ENCODE measurements at places on chromosomes 2 and 18. TPM values are rescaled to one million over a fixed set of nuclear protein-coding genes. Genes with fewer than 3 reads are reported as not detected.
A peak's percentile ranks its signal among the peaks of the same experiment; 100 is the strongest.

GRCh38 chr2:221529943-221530652 lies 42.0 kb downstream of the EPHA4 start:
- peak; percentile 73 for DNase-seq

DNA sequence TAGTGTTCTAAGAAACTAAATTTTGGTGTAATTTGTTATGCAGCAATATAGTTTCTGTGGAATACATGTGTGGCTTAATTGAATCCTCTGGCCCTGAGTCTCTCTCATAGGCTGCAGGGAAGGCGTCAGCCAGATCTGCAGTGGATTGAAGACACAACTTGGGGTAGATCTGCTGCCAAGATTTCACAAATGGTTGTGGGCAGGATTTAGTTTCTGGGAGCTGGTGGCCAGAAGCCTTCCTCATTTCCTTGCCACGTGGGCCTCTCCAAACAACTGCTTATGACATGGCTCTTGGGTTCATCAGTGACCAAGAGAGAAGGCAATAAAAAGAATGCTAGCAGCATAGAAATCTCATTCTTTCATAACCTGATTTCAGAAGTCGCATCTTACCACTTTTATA lies 28.2 kb downstream of the CCDC102B start:
- DNase-seq, result no peak

IL36A gene
- not detected for total RNA-seq

GRCh38 chr2:225309516-225309915 lies 90.0 kb upstream of the NYAP2 start:
- no peak for DNase-seq

CROCC2 gene
- total RNA-seq, result not detected

DNA sequence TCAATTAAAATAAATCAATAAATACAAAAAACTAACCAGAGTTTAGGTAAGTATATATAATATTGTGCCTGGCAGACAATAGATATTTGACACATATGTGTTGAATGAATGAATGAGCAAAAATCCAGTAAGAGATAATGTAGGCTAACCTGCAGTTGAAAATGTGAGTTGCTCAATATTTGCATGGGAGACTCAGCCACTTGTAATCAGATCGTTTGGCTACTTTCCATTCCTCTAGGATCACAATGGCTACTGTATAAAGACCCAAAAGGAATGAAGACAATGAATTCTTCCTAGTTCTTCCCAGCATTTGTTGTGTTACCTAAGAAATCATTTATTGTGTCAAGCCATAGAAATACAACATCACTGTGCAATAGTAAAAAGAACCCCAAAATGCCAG lies 25.3 kb downstream of the PIEZO2 start:
- DNase-seq, result no peak

OTOS gene
- total RNA-seq, result not detected

ASPRV1 gene
- 0.26 TPM for total RNA-seq
